ENCODE measurements at places on chromosomes 12 and 14.

DNA sequence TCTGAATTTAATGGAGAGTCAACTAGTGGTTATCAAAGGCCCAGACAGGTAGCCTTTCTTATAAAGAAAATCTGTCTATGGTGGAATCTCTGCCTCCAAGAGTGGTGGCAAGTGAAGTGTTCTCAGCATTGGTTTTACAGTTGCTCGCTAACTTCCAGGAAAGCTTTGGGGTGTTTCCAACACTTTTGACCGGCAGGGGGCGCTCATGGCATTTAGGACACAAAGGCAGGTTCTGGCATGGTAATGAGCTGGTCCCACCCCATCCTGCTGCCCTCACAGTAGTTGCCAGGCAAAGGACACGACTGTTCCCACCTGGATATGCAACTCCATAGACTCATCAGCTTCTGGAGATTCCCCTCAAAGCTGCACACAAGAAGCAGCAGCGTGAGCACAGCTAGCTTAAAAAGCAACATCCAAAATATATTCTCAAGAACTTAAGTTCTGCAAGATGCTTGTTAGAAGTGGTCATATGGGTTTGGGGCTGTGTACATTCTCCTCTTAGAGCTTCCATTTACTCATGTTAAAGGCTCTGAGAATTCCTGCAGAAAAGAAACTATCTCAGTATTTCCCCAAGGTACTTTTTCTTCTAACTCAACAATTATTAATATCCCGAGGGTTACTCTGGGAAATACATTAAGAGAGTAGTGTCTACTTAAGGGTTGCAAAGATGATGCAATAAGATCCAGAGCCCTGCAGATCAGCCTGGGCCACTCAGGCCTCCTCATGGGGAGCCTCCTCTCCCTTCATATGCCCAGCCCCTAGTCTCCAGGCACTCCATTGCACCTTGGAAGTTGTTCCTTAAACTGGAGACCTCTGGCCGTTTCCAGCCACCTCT lies 14.8 kb downstream of the PROX2 start:
- DNase-seq: peak; percentile 24

GRCh38 chr12:71556875-71557274 lies 106.8 kb downstream of the ZFC3H1 start:
- DNase-seq: peak; percentile 27

DNA sequence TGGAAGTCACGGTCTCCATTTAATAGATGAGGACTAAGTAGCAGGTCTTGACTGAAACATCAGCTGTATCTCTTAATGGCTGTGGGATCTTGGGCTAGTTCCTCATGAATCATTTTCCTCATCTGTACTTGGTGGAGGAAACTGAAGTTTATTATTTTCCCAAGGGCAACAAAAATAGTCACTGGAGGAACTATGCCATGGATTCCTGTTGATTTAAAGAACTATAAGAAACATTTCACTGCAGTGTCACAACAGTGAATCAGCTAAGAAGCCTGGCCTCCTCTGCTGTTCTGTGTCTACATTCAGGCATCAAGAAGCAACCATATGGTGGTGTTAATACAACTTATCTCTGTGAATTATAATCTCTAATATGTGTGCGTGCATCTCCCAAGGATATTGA lies 200.5 kb downstream of the STXBP6 start:
- DNase-seq: no peak

GRCh38 chr14:58954052-58954451 lies 234.4 kb upstream of the DAAM1 start:
- DNase-seq: no peak

- no peak for DNase-seq
Measured at GRCh38 chr12:79959484-79959883, 24.6 kb upstream of the PPP1R12A start.

- no peak for DNase-seq
Measured at GRCh38 chr14:94056579-94057308, 24.3 kb downstream of the DDX24 start.

DNA sequence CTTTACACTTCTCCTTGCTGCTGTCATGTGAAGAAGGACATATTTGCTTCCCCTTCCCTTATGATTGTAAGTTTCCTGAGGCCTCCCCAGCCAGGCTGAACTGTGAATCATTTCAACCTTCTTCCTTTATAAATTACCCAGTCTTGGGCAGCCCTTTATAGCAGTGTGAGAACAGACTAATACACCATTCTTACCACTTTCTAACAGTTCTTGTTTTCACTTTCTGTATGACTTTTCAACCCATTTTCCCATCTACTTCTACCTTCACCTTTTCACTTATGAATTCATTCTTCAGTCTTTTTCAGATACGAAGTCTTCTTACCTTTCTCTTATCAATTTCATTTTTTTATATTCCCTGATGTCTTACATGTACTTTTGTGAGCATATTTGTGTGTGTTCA lies 55.1 kb downstream of the FOXA1 start:
- DNase-seq: no peak

DNA sequence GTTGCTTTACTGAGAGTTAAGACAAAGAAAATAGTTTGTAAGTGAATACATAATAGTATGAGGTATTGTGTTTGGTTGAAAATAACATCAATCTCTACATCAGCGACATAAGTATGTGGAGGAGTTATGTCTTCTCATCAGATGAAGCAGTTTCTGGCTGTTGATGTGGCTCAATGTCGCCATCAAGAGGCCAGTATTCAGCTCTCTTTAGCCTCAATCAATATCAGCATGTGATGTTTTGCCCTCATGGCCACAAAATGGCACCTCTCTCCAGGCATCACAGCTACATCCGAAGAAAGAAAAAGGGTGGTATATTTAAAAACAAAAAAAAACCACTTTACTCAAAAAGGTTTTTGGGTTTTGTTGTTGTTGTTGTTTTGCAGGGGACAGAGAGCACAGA lies 302.3 kb upstream of the TMEM132C start:
- no peak for DNase-seq

DNA sequence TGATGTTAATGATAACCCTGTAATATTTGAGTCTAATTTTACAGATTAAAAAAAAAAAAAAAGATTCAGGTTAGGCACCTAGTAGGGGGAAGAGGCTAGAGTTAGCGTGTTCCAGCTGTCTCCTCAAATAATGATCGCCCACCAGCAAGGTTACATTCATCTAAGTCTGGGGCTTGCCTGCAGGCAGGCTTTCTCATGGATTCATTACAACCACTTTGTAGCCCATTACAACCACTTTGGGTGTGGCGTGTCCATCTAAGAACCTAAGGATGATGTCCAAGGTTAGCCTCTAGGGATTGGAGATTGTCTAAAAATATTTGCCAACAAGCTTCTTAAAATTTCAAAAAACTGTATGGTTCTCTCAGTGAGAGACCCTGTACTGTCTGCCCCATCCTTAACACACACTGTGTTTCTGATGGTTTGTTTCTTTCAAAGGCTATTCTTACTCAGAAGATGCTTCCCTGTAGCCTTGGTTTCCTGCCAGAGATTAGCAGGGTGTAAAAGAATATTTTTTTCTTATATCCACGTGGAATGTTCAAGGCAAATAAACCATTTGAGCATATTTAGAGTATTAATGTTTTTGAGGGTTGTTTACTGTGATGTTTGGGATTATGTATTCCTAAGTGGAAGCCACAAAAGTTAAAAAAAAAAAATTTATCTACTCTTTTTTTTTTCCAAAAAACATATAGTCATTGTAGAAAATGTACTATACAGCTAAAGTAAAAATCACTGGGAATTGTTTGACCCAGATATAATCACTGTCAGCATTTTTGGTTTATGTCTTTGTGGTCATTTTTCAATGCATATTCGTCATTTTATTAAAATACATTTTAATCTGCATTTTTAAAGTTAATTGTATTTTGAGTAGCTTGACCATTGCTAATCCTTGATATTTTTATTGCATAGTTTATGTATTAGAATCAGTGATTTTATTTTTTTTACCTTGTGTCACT lies 1.7 kb downstream of the DYNC1H1 start:
- DNase-seq: no peak

DNA sequence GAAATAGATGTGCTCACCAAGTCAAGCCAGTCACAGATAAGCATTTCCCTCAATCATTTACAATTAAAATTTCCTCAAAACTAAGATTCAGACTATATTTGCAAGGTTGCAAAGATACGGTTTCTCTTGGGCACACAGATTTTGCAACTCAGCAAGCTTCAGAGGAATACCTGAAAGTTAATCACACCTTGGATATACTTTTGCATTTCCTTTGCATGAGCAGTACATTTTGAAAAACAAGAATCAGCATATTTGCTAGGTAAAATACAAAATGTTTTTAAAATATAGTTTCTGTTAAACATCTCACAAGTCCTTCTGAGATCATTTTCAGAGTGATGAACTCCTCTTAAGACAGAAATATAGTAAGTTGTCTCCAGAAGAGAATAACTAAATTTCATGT lies 336.9 kb downstream of the DUSP6 start:
- DNase-seq: no peak

- DNase-seq: no peak
Measured at GRCh38 chr14:24630087-24630871, 3.7 kb downstream of the GZMB start.

GRCh38 chr14:52868911-52869618 lies 77.7 kb upstream of the GNPNAT1 start:
- no peak for DNase-seq

- no peak for DNase-seq
Measured at GRCh38 chr12:33828326-33828725, 194.0 kb upstream of the ALG10 start.

DNA sequence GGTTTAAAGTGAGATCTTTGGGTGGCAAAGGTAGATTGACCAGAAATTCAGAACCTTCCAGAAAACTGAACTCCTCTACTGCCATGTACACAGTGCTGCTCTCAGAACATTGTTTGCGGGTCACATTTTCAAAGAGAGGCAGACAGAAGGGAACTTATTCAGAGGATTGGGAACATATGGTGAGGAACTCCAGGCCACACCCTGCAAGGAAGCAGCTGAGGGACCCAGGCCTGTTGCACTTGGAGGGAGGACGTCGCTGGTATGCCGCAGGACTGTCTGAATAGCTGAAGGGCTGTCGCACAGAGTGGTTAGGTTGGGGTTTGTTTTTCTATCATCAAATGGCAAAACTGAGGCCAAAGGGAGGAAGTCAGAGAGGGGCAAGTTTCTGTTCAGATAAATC lies 441.1 kb downstream of the DPF3 start:
- DNase-seq: no peak

DNA sequence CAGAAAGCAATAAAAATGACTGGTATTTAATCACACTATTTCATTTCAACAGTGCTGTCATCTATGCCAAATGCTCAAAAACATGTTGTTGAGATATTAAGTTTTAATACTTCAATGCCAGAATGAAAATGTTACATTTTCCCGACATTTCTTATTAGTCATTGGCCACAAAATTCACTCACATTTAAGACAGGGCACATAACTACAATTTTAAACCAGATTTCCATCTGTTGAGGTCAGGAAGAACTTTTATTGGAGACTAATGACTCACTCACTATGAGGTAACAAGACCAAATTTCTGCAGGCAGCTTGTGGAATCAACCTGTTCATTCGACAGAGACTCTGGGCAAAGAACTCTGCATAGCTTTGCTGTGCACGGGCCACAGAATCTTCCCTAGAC lies 36.8 kb downstream of the PPTC7 start:
- no peak for DNase-seq

DNA sequence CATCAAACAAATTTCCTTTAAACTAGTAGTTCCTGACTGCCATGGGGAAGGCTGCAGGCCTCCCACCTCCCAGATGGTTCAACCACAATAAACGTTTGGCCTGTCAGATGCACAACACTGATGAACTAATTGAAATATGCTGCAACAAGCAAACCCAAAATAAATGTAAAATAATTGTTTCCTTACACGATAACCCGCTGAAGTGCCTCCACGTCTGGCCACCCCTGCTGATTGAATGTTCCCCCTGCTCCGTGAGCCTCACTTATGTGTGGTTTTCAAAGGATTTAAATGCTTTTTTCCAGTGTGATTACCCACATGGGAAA lies 8.4 kb downstream of the PITPNM2 start:
- no peak for DNase-seq

DNA sequence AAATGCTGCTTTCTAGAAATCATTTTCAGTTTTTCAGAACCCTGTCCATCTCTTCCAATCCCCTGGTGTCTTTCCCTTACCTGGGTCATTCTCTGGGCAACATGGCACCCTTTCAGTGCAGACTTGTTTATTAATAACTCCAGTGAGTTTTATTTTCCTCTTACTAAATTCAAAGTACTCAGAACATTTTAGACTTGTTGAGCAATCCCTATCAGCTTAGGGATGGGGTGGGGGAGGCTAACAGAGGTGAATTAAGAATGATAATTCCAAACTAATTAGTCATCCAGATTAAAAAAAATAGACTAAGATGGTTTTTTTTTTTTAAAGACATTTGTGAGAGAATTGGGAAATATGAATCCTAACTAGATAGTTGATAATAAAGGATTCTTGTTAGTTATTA lies 10.7 kb downstream of the GPRC5A start:
- no peak for DNase-seq

- DNase-seq: no peak
Measured at GRCh38 chr12:53070877-53071492, 8.2 kb downstream of the SPRYD3 start.

GRCh38 chr12:79121486-79121885 lies 256.9 kb downstream of the SYT1 start:
- DNase-seq: no peak

DNA sequence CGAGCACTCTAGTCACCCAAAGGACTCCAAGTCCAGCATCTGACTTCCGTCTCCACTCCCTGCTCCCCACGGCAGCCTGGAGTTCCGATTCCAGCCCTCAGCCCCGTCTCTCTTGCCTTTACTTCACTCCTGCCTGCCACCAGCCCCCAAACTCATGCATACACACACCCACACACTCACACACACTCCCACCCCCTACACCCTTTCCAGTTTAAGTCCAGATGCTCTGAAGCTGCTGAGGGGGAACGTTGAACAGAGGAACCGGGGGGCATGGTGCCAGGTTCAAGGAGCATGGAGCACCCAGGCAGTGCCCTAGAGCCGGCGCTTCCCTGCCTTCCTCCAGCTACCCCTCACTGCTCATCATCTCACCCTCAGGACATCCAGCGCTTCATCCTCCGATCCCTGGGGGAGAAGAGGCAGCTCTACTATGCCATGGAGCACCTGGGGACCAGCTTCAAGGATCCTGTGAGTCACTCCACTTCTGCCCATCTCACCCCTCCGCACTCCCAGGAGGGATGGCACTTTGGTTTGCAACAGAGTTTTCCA lies 3.3 kb downstream of the P3H3 start:
- DNase-seq: no peak
